Left renal pelvis (tissue), 4 donors: ENCODE measurements at places on chromosomes 11 and 22. TPM values are rescaled to one million over a fixed set of nuclear protein-coding genes. Genes with fewer than 3 reads are reported as not detected.

GRCh38 chr11:124863826-124864165, 1.4 kb upstream of the ROBO3 start:
- no peak for DNase-seq

GRCh38 chr22:27226666-27227065, 569.3 kb downstream of the MIAT start:
- no peak for DNase-seq

GRCh38 chr11:127996825-127997224, 590.5 kb downstream of the ETS1 start:
- no peak for DNase-seq

DNA sequence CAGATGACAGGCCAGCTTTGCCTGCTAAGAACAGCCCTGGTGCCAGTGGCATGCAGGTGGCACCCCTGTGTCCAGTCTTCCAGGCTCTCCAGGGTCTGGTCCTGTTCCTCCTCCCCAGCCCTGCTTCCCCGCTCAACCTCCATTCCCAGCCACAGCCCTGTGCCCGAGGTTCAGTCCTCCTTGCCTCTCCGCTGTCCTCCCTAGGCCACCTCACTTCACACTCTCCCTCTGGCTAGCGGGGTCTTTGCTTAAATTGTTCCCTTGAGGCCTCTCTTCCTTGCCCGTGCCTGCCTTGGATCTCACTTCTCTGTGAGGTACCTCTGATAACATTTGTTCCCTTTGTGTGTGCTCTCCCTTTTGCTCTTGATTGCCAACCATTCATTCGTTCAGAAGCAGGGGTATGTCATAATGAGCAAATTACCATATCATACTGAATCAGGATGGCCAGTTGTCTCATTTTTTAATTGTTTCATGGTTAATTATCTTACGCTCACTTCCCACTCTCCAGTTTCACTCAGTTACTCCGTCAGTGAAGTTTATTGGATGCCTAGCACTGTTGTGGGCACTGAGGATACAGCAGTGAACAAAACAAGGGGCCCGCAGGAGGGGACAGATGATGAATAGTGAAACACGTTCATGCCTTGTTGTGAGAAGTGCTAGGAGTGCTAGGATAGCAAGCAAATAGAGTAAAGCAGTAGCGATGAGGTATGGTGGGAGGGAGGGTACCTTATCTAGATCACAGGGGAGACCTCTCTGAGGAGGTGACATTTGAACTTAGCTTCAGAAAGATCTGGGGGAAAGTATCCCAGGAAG, 7.4 kb downstream of the BMAL1 start:
- DNase-seq, result no peak

DNA sequence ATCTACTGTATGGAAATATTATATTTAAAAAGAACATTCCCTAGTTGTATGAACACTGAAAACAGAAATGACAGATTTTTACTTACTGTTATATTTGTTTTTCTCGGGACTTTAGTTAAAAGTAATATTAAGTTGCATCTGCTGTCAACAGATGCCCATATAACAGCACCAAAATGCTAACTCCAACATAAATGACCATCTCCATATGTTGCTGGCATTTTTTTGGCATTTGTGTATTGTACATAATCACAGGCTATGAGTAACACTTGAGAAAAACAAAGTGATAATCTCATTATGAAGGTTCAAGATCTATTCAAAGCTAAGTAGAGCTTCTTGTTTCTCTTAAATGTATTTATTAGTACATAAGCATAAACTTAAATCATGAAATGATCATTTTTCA, 172.0 kb downstream of the CNTN5 start:
- no peak for DNase-seq

DNA sequence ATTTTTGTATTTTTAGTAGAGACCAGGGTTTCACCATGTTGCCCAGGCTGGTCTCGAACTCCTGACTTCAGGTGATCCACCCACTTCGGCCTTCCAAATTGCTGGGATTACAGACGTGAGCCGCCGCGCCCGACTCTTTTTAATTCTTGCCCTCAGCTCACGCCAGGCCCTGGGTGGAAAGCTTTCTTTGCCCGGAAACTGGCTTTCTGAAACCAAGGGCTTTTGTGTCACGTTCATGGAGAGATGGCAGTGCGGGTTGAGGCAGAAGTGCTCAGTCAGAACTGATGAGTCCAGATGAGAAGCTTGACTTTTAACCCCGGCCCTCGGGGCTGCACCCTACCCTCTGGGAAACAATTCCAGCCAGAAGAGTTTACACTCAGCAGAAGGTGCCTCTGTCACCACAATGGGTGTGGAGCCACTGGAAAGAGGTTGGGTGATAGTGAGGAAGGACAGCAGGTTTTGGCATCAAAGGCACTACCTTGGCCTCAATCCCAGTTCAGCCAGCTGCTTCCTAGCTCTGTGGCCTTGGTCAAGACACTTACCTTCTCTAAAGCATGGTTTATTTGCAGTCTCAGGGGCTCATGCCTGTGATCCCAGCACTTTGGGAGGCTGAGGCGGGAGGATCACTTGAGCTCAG, 890 bp upstream of the ARFGAP3 start:
- no peak for DNase-seq

DNA sequence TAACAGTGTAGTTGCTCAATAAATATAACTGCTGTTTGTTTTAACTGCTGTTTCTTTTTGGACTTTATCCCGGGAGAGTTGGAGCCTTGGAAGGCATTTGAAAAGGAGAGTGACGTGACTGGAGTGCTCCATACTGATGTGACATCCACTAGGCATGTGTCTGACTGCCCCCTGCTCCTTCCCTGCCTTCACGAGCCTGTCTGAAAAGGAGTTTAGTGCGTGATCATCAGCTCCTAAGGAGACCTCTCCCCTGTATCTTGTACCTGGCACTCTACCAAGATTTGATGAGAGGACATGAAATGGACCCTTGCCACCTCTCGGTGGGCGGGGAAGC, 22.9 kb downstream of the ZBTB16 start:
- DNase-seq, result no peak

DNA sequence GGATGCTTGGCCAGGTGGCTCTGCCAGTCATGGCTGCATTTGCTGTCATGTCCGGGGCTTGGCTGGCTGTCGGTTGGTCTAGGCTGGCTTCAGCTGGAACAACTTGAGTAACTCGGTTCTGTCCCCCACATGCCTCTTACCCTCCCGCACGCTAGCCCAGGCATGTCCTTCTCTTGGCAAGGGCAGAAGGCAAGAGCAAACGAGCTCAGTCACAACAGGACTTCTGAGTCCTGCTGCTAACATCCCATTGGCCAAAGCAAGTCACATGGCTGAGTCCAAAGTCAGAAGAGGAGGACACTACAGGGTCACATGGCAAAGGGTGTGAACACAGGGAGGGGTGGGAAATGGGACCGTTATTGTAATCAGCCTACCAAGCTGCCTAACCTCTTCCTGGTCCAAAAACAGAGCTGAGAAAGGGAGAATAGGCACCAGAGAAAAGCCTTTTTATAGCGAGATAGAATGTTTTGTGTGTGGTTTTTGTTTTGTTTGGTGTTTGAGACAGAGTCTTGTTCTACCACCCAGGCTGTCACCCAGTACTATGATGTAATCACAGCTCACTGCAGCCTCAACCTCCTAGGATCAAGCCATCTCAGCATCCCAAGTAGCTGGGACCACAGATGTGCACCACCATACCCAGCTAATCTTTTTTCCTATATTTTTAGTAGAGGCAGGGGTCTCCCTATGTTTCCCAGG, 81.9 kb downstream of the MN1 start:
- no peak for DNase-seq

- DNase-seq, result no peak
These were observed 7.8 kb downstream of the MYEOV start for GRCh38 chr11:69301455-69302401.

- no peak for DNase-seq
These were observed 541 bp downstream of the MICAL2 start for GRCh38 chr11:12110714-12111548.

OR52E4 gene
- not detected for polyA plus RNA-seq

FOLR1 gene
- polyA plus RNA-seq, result 54.9 TPM

MRGPRE gene
- polyA plus RNA-seq, result not detected
